ENCODE measurements at places on chromosomes 5 and 9.

DNA sequence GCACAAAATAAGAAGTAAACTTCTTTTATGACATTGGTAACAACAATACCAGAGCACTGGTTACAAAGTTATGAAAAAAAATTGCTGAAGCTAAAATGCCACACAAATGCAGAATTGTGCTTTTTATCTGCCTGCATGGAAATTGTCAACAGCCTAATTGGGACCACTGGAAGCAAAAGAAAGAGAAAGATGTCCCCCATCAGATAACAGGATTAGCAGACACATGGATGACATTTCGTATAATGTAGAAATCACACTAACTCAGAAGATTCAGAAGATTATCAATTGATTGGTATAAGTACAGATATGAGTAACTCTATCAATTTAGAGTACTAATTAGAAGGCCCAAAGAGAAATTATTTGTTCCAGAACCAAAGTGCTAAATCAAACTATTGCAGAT, 19.1 kb upstream of the FRMD3 start:
- no peak for DNase-seq

- no peak for DNase-seq
Measured at GRCh38 chr5:85334-85995, 6.5 kb upstream of the PLEKHG4B start.

DNA sequence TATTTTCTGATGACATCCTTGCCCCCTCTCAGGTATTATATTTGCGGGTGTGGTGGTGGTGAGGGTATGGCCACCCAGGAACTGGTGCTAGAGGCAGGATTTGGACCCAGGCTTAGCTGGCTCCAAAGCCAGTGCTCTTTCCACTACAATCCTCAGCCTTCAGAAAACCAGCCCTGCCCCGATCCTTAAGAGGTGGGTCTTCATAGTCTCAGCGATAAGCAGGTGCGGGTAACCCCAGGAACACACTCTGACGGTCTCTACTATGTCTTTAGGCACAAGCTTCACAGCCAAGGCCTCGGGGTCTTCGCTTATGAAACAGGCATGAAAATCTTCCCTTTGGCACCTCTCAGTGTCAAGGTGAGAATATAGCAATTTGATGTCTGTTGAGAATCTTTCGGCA, 169.3 kb downstream of the FGF18 start:
- DNase-seq = no peak

DNA sequence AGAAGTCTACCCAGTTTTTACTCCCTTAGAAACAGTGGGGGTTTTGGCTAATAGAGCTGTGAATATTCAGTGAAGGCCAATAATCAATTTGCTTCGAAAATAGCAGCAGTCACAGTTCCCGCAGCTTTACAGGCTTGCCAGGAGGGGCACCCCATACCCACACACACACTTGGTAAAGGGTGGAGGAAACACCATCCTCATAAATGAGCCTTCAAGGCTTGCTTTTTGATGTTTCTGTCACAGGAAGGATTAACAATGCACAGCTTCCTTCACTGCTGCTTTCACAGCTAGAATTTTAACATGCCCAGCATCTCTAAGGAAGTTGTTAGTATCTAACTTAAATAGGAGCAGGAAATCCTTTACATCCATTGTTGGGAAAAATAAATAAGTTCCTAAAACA, 1247.5 kb upstream of the C9orf72 start:
- no peak for DNase-seq

- no peak for DNase-seq
Measured at GRCh38 chr5:56607551-56607950, 207.8 kb upstream of the MAP3K1 start.

GRCh38 chr5:64839936-64840335, 71.2 kb downstream of the CWC27 start:
- no peak for DNase-seq

DNA sequence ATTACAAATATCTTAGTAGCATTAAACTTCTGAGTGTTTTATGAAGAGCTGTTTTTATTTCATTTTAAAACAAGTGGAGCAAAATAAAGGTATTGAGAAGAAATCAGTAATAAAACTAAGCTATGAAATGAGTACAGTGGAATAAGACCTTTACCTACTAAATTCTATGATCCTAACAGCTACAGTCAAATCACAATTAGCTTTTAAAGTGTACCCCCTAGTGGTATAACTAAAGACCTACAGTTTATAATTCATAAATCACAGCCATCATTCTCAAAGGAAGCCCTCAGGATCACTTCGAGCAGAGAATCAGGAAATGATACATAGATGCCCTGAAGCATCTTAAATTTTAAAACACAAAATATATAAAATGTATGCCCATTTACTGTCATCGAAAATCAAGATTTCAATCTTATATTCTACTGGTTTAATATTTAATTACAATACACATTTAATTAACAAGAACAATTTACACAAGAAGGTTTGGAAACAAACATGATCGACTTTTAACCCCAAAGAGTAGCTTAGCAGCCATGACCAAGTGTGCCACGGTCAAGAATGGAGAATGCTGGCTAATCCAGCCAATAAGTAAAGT, 12.3 kb downstream of the CCNH start:
- no peak for DNase-seq

GRCh38 chr5:147303976-147304375, 69.2 kb downstream of the STK32A start:
- no peak for DNase-seq

- DNase-seq = no peak
Measured at GRCh38 chr5:68148096-68148495, 67.5 kb upstream of the PIK3R1 start.

GRCh38 chr5:159415301-159415937, 85.1 kb upstream of the IL12B start:
- no peak for DNase-seq

DNA sequence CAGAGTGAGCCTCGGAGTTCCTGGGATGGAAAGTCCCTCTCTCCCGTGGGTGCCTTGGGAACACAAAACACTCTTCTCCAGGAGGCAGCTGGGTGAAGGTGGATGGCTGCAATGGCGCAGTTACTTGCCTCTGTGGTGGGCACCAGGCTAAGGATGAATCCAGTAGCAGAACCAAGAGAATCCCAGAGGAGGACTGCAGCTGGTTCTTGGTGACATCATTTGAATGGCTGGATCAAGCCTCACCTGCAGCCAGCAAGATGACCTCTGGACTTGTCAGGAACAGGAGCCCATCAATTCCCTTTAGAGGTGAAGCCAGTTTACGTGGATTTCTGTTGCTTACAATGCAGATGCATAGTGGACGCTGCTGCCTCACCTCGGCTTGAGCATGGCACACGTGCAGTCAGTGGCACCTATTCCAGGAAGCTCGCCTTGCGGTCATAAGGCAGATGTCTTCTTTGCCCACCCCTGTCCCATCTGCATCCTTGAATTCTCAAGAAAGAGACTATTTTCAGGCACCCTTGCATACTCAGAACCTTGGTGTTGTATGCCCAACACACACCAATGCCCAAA, 34.1 kb upstream of the ADAMTS2 start:
- DNase-seq = no peak

GRCh38 chr9:591292-591691, 250.2 kb upstream of the DMRT1 start:
- DNase-seq = no peak

DNA sequence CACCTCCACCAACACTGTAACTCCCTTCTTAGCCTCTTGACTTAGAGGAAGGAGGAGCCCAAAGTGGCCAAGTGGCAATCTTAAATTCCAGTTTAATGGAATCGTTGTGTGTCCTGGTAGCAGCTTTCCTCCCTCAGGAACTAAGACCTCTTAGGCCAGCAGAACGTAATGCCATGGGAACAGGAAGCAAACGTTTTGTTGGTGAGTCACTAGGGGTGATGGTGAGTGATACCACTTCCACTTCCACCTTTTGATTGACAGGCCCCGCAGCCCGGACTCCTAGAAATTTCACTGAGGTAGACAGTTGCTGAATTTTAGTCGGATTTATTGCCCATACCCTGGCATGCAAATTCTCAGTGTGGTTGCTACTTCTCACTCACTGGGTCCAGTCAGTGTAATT, 94.2 kb upstream of the FBN2 start:
- no peak for DNase-seq

DNA sequence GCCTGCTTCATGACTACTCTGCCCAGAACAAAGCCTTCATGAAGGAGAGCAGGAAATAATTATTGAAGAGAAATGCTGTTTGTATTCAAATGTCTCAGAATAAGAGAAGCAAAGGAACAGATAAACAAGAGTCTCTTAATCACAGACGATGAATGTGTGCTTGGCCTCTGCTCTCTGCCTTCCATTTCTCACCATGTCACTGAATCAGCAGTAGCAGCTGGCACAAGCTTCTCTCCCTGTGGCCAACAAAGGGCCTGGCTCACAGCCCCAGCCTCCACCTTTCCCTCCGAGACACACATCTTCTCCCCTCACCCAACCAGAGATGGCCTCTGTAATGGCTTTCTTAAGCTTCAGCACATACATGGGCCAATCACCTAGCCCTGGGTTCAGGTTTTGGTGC, 128.1 kb upstream of the SLIT3 start:
- DNase-seq = no peak

DNA sequence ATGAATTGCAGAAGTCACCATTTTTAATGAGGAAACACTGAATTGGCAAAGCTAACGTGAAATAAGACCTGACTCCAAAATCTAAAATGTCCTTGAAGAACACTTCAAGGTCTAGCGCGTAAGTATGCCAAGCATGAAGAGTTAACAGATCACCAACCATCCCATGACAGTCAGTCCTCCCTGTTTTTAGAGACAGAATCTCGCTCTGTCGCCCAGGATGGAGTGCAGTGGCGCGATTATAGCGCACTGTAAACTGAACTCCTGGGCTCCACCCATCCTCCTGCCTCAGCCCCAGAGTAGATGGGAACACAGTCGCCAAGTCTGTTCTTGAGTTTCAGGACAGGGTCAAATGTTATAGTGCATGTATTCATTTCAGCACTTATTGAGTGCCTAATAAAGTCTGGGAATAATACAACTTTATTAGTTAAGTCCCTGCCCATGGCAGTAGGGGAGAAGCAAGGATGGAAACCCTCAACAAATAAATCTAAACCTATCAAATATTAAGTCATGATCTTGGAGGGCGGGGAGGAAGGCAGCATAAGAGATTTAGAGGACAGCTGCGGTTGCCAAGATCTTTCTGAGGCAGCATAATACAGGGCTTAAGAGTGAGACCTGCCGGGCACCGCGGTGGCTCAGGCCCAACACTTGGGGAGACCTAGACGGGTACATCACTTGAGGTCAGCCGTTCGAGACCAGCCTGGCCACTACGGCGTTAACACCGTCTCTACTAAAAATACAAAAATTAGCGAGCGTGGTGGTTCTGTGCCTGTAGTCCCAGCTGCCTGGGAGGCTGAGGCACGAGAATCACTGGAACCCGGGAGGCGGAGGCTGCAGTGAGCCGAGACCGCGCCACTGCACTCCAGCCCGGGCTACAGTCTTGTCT, 1.1 kb downstream of the ATPSCKMT start:
- DNase-seq = no peak

- DNase-seq = no peak
Measured at GRCh38 chr9:18143073-18143745, 330.7 kb upstream of the ADAMTSL1 start.

DNA sequence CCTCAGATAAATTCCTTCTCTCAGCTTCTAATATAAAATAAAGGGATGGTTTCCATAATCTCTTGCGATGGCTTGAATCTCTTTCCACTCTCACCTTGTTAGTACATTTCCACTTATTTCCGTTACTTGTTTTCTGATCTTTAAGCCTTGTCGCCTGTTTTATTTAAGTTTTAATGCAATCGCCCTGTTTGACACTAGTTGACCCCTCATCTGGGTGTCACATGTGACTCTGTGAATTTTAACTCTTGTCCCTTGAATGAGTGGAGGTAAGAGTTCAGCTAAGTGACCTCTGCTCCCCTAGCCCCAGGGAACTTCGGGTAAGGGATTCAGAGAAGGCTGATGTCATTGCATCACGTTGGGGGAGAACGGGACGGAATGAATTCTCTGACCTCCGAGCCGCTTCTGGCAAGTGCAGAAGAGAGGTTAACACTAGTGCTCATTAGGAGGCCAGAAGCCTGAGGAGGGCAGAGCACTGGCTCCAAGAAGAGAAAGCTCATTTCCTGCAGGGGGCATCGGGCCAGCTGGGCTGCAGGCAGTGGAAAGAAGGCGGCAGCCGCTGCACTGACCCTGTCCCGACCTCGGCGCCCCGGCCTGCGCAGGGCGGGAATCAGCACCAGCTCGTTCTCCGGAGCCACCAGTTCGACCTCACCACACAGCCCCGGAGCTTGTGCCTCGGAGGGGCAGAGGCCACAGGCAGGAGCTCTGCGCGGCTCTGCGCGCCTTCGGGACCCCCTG, 569 bp downstream of the HINT2 start:
- no peak for DNase-seq

GRCh38 chr5:168870910-168871309, 291.7 kb upstream of the PANK3 start:
- DNase-seq = no peak

- DNase-seq = no peak
Measured at GRCh38 chr5:52359261-52359660, 428.5 kb upstream of the ITGA1 start.

DNA sequence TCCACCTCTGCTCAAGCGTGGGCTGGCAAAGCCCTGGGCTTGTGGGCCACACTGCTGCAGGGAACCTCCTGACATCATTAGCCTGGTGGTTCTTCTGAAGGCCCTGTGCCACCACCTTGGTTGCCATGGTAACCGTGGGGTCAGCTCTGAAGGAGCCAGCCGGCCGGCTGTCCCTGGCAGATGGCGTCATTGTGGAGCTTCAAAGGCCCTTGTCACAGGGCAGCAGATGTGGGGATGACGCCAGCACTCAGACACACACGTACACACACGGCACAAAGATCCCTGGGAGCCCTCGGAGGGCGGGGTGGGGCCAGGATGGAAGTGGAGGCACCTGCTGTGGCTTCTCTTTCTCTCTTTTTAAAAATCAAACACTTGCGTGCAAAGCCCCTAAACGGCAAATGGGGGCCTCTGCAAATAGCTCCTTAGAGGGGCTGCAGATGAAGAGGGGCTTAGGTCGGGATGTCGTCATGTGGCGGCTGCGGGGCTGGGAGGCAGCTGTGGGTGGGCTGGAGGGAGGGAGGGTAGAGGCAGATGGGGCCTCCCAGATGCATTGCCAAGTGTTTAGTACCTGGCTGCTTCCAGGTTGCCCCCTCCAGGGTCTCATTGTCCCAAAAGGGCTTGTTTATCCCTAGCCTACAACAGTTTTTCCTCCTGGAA, 19.5 kb upstream of the RPL26L1 start:
- no peak for DNase-seq

DNA sequence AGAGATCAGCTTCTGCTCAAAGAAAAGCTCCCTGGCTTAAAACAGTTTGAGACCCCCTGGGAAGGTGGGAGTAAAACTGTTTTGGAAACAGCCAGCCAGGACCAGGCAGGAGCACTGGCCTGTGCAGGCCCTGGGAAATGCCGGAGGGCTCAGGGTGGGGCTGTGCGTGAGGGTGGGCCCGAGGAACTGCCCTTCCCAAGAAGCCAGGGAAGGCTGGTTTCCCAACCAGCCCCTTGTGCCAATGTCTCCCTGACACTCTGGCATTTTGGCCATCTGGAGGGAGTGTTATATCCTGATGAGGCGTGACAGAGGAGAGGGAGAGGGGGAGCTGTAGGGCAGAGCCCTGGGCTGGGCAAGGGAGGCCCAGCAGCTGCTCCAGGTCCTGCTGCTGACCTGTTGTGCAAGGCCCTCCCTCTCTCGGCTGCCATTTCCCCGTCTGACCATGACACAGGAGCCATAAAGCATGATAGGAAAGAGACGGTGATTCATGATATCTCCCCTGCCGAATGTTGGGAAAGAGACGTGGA, 16.1 kb downstream of the OLFML2A start:
- no peak for DNase-seq
